ENCODE measurements at places on chromosomes 6 and 20.
A peak's percentile ranks its signal among the peaks of the same experiment; 100 is the strongest.

DNA sequence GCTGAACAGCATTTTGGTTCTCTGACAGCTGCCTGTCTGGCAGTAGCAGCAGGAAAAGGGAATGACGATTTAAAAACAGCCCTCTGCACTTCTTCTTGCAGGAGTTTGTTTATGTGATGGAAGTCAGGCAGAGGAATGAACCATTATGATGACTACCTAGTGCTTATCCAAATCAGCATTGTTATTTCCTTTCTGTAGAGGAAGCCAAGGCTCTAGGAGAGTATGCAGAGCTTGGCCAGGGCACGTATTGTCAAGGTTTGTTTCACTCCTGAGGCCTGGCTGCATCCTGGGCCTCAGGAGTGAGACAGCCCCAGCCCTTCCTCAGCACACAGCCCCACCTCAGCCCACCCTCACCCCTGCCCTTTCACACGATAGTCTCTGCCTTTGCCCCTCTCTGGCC is 68.5 kb downstream of the FAM229B start:
- no peak for DNase-seq

DNA sequence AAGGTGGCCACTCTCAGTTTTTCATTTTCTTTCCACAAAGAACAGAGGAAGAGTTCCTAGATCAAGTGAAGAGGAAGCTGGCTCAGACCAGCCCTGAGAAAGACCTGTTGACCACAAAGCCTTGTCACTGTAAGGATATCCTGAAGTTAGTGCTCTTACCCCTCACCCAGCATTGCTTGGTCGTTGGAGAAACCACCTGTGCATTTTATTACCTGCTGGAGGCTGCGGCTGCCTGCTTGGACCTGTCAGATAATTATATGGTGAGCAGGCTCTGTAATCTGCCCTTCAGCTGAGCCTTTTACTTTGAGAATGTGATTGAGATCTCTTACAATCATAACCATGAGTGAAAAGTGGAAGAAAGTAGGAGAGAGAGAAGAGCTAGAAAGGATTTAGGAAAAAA is 21.9 kb downstream of the TREML1 start:
- DNase-seq, result no peak

GRCh38 chr6:88006557-88006956 is 41.1 kb upstream of the SPACA1 start:
- no peak for DNase-seq

DNA sequence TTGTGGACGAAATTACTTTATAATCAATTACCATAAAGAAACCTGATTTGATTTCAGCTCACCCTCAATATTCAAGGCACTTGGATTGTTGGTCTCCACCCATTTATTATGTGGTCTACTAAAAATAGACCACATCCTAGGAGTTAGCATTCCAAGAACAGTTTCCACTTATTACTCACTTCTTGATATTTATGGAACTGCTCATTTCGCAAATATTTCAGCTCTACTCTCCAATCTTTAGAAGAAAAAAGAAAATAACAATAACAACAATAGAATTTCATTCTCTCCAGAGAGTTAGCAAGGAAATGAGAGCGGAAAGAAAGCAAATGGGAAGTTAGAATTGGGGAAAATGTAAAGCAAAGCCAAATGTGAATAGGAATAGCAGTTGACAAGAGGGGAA is 26.2 kb upstream of the HDAC2 start:
- DNase-seq, result peak; percentile 42

DNA sequence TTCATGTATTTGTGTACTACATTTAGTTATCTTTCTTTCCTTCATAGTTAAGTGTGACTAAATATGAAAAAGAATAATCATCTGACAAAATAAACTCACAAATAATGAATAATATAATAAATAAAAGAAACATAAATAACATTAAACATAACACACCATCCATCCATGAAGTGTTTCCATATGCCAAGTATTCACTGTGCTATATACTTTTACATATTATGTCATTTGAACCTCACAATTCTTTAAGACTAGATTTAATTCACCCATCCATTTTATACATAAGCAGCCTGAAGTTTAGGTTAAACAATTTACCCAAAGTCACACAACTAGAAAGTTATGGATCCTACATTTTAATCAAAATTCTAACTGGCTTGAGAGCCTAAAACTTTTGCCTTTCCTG is 549.4 kb upstream of the HS3ST5 start:
- DNase-seq, result no peak

- no peak for DNase-seq
Measured at GRCh38 chr6:67345946-67346345, 1289.1 kb upstream of the ADGRB3 start.

- DNase-seq, result no peak
Measured at GRCh38 chr6:31575335-31575901, at the start of gene TNF. Gene TNF (plus strand): TSS chr6:31575565. CDS start chr6:31575742, 177 bp downstream.

DNA sequence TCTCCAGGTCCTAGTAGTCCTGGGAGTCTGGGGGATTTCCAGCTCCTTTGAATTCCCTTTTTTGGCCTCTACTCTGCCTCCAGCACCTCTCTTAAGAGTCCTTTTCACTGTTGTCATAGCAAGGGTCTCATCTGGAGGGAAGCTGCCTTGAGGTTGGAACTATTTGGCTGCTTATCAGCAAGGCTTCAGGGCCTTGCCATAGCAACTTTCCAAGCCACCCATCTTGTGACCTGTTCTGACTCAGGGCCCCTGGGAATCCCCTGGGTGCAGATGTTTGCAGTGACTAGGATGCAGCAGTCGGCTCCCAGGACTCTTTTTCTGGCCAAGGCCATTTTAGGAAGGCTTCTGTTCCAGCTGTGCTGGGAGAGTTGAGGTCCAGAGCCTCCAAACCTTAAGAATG is 12.4 kb downstream of the PKIG start:
- peak; percentile 57 for DNase-seq

Data from GM04504 (cell line).